ENCODE measurements at places on chromosomes 1 and 21. TPM values are rescaled to one million over a fixed set of nuclear protein-coding genes. Genes with fewer than 3 reads are reported as not detected.

DNA sequence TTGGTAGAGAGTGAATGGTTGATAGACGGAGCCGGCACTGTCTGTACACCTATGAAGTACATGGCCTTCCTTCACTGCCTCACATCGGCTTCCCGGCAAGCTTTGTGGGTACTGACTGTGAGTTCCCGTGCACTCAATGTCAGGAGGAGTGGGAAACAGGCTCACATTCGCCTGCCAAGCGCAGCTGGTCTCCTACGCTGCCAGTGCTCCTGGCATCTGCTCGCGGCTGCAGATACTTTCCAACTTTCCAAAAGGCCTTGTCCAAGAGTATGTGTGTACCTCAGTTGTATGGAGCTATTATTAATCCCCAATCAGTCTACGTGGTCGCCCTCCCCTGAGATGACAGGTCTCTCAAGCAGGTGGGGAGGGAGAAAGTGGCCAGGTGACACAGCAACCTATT lies 180.8 kb downstream of the ZSCAN20 start:
- no peak overlapping the region for H3K27ac ChIP-seq
- no peak for DNase-seq
- no peaks in the 10 kb centered on the region for H3K36me3 ChIP-seq
- peaks cover 2% of the 10 kb centered on the region for H3K27me3 ChIP-seq
- no peaks in the 10 kb centered on the region for H3K4me1 ChIP-seq

DNA sequence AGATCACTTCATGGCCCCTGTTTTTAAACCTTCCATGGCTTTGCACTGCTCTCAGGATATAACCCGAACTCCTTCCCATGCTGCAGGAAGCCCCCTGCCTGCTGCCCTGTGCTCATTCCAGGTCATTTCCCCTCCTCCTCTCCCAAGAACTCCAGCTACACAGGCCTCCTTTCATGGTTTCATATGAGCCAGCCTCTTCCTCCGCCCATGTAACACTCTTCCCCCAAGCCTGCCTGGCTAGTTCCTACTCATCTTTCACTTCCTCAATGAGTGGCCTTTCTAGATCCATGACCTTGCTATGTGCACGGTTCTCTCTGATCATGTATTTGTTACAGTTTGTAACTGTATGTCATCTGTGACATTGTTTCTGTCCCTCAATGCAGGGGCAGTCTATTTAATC lies 3.1 kb upstream of the NCF2 start:
- no peak for DNase-seq
- H3K36me3 ChIP-seq = no peaks in the 10 kb centered on the region
- H3K27ac ChIP-seq = no peak overlapping the region
- H3K27me3 ChIP-seq = peaks cover 4% of the 10 kb centered on the region

GRCh38 chr1:29312469-29313461 lies 76.4 kb downstream of the PTPRU start:
- no peak overlapping the region for H3K4me3 ChIP-seq
- no peak for DNase-seq
- H3K27me3 ChIP-seq = peaks cover 2% of the 10 kb centered on the region
- no peaks in the 10 kb centered on the region for H3K36me3 ChIP-seq

The FCER1G gene
- total RNA-seq = 1.1 TPM

The ADAMTSL4 gene
- total RNA-seq = 1.6 TPM

The NES gene
- total RNA-seq = not detected

The ZBTB8OS gene
- total RNA-seq = 58.1 TPM
